ENCODE measurements at places on chromosomes 6 and 20.

GRCh38 chr6:98458708-98459107 is 375.7 kb upstream of the POU3F2 start:
- no peak for DNase-seq

DNA sequence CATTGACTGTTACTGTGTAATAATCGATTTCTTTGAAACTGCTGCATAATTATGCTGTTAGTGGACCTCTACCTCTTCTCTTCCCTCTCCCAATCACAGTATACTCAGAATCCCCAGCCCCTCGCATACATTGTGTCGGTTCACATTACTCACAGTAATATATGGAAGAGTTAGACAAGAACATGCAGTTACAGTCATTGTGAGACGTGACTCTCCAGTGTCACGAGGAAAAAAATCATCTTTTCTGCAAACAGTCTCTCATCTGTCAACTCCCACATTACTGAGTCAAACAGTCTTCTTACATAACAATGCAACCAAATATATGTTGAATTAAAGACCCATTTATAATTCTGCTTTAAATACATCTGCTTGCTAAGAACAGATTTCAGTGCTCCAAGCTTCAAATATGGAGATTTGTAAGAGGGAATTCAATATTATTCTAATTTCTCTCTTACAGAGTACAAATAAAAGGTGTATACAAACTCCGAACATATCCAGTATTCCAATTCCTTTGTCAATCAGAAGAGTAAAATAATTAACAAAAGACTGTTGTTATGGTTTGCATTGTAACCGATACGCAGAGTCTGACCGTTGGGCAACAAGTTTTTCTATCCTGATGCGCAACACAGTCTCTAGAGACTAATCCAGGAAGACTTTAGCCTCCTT is 113.3 kb downstream of the TMEM242 start:
- no peak for DNase-seq

GRCh38 chr20:44582311-44583025 is at the start of gene PKIG:
TSS of gene PKIG (plus strand) at chr20:44582579. CDS start at chr20:44614557, 31,978 bp downstream.
- DNase-seq = peak; percentile 79

DNA sequence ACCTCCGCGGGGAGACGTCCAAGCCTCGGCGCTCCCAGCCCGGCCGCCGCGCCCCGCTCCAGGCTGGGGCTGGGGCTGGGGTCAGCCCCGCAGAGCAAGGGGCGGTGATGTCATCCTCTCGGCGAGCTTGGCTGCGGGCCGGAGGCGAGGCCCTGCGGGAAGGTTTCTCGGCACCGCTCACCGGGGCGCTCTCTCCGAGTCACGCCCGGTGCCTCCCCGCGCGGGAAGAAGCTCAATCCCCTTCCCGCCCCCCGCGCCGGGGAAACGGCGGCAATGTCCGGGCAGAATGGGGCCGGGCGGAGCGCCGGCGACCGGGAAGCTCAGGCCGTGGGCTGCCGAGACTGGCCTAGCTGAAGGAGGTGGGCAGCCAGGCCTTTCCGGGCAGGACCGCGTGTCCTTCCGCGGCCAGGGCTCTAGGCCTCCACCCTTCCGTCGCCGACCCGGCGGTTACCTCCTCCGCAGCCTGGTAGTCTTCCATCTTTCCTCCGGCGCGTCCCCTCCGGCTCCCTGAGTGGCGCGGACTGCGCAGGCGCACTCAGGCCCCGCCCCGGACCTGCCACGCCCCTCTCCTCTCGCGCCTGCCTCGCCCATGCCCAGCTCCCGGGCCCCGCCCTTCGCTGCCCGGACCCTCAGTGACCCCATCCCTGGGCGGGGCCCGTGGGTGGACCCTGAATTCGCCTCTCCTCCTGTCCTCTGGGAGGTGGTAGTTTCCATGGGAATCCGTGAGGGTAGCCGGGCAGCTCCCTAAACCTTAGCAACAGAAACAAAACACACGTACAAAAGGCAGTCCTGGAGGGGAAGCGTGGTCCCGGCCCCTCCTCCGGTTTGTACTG is at the start of gene DYNLT1:
DYNLT1 (minus strand) TSS at position 513 of the 833 bp plus-strand sequence; CDS start at position 478, 35 bp downstream.
- peak; percentile 83 for DNase-seq

- no peak for DNase-seq
Measured at GRCh38 chr6:134974370-134974769, 24.5 kb upstream of the ALDH8A1 start.

DNA sequence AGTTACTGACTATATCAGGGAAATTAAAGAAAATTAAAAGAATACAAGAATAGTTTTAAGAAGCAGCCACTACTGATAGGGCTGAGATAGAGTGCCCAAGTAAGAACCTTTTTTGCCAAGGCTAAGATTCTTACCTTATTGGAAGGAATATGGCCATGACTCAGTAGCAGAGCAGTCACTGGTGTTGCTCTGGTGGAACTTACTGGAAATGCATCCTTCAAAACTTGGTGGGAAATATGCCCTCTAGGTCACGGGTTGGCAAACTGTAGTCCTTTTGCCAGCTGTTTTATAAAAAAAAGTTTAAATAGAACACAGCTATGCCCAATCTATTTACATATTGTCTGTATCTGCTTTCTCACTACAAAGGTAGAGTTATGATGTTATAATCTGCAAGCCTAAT is 6.0 kb downstream of the HSF2 start:
- DNase-seq = no peak

GRCh38 chr6:3822747-3823445 is 26.3 kb upstream of the FAM50B start:
- no peak for DNase-seq

DNA sequence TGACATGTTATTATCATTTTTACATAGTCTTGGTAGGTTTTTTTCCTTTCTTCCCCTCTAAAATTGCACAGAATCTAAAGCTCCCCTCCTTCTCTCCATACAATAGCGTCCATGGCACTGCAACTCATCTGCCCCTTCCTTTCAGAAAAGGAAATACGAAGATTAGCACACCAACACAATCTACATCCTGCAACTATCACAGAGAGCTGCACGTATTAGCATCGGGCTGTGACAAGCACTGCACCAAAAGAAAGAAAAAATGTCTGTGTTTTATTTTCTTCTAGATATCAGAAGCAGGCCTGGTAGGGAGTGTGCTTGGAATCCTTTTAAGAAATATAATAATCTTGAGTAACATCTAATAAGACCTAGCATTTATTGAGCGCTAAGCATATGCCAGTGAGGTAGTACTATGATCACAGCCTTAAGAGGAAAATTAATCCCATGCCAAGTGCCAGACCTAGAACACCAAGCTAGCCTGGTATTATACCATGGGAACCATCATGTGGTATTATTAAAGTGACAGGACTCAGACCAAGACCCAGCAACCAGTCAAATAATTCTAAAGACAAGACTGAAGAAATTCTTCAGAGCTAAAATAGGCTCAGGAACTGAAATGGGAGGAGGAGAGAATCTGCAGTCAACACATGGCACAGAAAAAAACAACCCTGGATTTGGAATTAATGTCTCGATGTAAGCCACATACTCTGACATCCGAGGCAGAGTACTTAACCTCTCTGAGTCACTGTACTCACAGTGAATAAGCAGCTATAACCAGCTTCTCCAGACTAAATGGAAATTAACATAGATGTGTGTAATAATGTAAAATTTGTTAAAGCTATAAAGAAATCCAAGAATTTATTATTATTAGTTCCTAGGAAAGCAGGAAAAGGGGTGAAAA is 124.3 kb downstream of the IPCEF1 start:
- no peak for DNase-seq

- no peak for DNase-seq
Measured at GRCh38 chr6:144415014-144415413, 129.9 kb downstream of the UTRN start.

DNA sequence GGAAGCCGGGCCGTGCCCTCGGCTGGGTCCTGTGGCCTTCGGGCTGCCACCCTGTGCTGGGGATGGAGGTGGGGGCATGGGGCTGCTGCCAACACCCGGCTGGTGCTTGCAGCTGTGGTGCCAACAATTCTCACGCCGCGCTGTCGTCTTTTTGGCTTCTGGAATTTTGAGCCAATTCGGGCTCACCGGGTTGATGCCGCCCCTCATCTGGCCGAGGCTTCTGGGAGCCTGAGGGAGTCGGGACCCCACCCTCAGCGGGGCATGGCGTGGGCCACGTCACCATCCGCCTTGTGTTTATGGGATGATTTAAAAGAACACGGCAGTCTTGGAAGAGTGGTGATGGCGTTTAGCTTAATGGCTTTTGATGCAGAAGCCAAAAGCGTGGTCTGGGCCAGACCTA is 8.7 kb upstream of the NPBWR2 start:
- no peak for DNase-seq

DNA sequence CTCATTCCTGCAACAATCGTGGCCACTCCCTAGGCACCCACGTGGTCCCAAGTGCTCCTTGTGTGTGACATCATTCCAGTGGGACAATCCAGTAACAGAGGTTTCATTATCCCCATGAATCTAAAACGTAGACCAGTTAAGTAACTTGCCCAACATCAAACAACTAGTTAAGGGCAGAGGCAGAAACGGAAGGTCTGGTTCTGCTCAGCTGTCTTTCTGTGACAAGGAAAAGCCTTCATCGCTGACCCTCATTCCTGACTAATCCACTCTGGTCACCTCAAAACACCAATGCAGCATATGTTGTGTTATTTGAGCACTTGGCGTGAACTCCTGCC is 261.4 kb upstream of the JARID2 start:
- DNase-seq = no peak

DNA sequence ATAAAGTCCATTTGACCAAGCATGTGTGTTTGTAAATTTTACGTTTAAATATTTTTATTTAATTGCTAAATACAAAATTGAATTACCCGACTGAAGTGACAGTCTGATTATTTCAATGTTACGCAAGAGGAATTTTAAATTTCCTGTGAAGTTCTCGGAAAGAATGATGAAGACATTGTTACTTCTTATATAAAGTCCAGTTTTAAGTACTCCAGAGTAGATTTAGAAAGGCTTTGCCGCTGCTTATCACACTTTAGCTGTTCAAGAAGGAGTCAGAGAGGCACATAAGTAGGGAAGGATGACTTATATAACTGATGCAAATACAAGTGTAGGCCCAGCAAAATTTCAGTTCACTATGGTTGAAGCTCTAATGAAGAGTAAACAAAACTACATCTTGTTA is 265.1 kb upstream of the CITED2 start:
- DNase-seq = no peak

GRCh38 chr20:6347916-6348315 is 225.1 kb upstream of the FERMT1 start:
- DNase-seq = no peak

DNA sequence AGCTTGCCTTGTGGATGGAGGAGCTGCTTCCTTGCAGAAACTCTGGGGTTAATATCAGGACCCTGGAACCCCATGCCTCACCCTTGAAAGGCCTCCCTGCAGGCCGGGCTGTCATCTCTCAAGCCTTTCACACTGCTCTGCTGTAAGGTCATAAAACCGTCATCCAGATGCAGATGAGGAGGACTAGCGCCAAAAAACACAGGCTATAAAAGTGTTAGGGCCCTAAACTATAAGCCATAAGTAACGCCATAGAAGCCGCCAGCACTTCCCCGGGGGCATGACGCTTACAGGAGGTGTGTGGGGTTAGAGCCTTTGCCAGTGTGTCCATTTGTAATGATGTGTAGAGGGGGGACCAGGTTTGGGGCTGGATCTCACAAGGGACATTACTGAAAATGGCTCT is 47.6 kb downstream of the CDH4 start:
- no peak for DNase-seq

- no peak for DNase-seq
Measured at GRCh38 chr6:68087399-68088133, 547.5 kb upstream of the ADGRB3 start.

- DNase-seq = no peak
Measured at GRCh38 chr20:47368301-47368700, 11.8 kb upstream of the ZMYND8 start.

GRCh38 chr6:23268348-23268747 is 699.0 kb downstream of the HDGFL1 start:
- DNase-seq = no peak

DNA sequence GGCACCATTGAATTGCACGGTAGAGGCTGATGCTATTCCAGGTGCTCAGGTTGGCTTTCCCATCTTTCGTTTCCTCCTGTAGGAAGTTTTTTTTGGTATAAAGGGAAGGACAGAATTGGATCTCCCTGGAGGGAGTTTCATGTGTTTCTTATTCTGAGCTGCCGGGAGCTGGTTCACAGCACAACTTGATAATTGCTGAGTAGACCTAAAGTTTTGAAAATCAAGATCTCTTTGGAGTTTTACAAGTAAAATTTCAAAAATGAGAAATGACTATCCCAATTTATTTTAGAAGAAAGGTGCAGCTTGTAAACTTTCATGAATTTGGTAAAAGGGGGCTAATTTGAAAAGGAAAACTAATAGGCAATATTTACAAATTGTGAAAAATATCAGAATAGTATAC is 125.2 kb upstream of the ESR1 start:
- no peak for DNase-seq

DNA sequence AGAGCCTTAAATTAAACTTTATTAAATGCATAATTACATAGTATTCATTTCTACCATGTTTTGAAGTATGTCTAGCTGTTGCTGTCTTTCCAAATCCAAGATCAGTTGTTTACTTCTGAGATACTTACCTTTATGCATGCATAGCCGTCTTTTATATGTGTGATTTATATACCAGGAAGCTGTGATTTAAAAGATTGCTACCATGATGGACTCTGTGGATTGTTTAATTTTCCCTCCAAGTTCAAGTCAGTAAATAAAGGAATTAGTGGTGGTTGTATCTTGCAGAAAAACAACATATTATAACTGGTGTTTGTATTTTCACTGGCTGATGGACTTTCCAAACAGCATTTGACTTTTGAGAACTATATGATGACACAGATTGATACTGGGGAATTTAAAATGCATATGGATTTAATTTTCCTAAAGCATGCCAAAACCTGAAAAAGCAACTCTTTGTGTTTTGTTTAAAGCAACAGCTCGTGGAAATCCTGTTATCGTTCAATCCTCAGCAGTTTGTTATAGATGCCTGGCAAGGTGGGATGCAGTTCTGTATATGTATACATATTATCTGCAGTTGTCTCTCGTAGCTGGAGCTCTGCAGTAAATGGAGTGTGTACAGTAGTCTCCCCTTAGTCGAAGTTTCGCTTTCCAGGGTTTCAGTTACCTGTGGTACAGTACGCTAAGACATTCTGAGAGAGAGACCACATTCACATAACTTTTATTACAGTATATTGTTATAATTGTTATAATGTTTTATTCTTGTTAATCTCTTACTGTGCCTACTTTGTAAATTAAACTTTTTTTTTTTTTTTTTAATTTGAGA is 77.1 kb downstream of the CBFA2T2 start:
- DNase-seq = no peak

DNA sequence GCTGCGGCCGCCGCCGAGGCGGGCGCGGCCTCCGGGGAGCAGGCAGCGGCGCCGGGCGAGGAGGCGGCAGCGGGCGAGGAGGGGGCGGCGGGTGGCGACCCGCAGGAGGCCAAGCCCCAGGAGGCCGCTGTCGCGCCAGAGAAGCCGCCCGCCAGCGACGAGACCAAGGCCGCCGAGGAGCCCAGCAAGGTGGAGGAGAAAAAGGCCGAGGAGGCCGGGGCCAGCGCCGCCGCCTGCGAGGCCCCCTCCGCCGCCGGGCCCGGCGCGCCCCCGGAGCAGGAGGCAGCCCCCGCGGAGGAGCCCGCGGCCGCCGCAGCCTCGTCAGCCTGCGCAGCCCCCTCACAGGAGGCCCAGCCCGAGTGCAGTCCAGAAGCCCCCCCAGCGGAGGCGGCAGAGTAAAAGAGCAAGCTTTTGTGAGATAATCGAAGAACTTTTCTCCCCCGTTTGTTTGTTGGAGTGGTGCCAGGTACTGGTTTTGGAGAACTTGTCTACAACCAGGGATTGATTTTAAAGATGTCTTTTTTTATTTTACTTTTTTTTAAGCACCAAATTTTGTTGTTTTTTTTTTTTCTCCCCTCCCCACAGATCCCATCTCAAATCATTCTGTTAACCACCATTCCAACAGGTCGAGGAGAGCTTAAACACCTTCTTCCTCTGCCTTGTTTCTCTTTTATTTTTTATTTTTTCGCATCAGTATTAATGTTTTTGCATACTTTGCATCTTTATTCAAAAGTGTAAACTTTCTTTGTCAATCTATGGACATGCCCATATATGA is 3.2 kb downstream of the MARCKS start:
- no peak for DNase-seq
